ENCODE measurements at places on chromosomes 4 and X.

DNA sequence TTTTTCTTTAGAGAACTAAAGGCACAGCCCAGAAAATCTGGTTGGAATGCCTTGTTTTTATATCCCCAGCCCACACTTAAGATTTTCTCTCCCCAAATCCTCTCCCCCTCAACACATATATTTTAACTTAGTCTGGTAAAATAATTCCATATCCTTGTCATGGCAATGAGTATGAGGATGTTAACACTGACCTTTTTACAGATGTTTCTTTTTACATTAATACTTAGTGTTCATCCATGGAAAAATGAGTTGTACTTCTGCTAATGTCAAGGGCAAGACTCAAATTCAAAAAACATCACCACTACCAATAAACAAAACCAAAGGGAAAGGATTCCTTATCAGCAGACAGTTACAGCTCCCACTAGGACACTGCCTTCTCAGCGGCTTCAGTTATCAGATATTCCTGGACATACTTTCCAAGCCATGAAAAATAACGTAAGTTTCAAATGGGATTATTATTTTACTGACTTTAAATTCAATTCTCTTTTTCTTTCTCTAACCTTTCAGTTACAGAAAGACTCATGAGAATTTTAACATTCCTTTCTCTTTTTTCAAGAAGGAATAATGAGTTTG lies 83.3 kb downstream of the RASL11B start:
- no peak for DNase-seq

- peak; percentile 70 for DNase-seq
These were observed at the start of gene PLS3 for GRCh38 chrX:115560978-115561604. PLS3 (plus strand) TSS chrX:115561174; CDS start chrX:115610251, 49,077 bp downstream.

DNA sequence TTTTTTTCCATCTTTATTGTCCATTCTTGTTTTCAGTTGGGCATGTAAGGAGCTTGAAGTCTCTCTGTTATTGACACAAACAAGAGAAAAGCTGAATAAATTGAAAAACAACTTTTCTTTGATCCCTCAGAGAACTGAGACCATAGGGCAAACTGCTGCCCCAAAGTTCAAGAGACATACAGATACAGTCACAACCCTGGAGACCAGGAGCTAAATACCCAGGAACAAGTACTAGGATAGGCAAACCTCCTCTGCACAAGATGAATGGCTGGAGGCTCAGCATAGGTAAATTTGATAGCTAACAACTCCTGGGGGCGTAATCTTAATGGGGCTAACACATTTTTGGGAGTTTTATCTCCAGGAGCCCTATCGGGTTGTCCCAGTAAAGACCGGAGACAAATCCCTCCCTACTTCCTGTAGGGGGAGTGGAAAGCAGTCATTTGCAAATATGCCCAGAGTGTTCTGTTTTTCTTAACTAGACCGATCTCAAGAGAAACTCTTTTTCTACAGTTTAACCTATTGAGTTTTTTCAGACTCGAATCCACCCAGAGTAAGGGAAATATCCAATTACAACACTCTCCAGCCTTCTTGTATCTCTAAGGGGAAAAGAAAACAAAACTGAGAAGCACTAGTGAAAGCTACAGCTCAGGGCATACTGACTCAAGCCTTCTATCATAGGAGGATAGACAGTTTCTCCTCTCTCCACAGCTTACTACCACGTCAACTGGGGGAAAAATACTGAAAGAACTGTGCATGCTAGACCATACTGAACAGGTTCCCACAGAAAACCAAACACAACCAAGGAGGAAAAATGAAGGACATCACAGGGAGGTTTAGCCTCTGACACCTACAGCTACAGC lies 23.1 kb downstream of the MAGEA8 start:
- no peak for DNase-seq

DNA sequence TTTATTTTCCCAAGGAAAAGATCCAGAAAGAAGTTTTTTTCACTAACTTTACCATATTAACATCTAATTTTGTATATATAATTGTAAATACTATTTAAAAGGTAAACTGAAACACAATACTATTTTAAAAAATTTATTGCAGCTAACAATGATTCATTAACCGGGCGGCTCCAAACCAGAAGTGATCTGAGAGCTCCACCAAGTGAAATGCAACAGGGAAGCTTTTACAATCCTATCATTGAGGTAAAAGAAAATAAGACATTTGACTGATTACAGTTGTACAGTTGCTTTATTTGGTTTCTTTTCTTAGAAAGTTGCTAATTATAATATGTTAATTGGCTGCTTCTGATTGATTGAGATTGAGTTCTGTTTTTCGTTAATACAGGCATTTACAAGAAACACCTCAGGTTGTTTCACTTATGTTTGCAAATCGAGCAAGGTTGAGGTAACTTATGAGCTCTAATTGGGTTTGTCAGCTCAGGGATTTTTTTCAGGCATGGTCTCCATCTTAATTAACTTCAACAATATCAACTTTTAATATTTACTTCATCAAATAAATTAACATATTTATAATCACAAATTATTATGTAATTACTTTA lies 220.2 kb upstream of the UGT8 start:
- DNase-seq: no peak

GRCh38 chrX:41922431-41923151 lies 763 bp downstream of the CASK start:
- DNase-seq: no peak

DNA sequence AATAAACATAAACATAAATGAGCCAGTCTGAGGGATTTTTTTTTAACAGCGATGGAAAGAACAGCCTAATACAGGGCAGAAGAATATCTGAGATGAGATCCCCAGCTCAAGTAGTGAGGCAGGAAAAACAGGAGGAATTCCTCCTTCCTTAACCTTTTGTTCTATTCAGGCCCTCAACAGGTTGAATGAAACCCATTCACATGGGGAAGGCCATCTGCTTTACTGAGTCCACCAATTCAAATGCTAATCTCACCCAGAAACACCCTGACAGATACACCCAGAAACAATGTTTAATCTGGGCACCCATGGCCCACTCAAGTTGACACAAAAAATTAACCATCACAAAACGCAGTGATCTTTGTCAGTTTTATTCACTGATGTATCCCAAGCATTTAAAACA lies 45.5 kb downstream of the SMIM31 start:
- no peak for DNase-seq

- no peak for DNase-seq
These were observed 65.5 kb downstream of the FHDC1 start for GRCh38 chr4:153001626-153002025.

- no peak for DNase-seq
These were observed 676.4 kb upstream of the INTU start for GRCh38 chr4:126956184-126956897.

- DNase-seq: no peak
These were observed 399.9 kb upstream of the CNKSR2 start for GRCh38 chrX:20974326-20974725.

DNA sequence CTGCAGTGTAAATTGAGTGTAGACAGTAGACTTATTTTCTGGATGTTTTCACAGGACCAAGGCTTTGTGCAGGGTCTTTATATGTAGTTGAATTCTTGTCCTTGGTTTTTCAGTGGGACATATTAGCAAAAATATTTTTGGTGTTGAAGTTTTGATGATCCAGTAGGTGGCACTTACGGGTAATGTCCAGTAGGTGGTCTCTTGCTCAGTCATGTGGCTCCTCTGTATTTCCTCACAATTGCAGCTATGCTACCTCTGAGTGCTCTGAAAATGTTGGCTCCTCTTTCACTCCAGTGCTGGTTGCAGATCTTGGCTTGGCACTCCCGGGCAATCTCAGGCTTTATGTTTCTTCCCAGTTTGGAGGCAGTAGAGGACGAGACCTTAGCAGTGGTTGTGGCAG lies 419.8 kb upstream of the AMOT start:
- DNase-seq: no peak

- DNase-seq: no peak
These were observed 55.4 kb upstream of the GBA3 start for GRCh38 chr4:22637306-22637705.

DNA sequence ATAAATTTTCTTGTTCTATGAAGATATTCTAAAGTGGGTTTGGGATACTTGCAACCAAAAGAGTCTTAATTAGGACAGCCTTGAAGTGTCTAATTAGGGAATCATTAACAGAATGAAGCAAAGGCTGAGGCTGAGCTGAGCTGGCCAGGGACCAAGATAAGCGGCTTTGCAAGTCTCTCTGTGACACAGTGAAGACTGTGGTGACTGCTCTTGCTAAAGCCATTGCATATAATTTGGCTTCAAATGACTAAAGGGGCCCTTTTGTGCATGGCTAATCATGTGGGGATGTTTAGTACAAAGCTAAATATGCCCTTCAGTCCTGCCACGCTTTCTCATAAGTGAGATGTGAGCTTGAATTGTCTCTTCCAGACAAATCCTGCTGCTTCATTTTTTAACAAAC lies 31.2 kb upstream of the GYPA start:
- no peak for DNase-seq

DNA sequence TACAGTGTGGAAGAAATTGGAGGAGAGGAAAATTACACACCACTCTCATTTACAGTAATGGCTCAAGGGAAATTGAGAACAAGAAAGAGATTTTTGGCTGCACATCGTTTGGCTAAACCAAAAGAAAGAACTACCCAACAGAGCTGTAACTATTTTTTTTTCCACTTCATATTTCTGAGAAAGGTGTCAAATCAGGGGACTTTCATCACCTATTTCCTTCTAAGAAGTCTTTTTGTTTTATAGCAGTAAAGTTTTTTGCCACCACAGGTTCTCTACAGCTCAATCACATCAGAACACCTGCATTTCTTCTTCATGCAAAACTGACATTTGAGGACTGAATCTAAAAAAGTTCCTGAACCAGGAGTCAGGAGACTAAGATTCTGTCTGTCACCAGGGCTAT lies 57.5 kb upstream of the TNIP3 start:
- no peak for DNase-seq
